ENCODE measurements at places on chromosomes 5 and 9.

GRCh38 chr9:35431467-35431866 is 58.4 kb upstream of the RUSC2 start:
- no peak for DNase-seq

DNA sequence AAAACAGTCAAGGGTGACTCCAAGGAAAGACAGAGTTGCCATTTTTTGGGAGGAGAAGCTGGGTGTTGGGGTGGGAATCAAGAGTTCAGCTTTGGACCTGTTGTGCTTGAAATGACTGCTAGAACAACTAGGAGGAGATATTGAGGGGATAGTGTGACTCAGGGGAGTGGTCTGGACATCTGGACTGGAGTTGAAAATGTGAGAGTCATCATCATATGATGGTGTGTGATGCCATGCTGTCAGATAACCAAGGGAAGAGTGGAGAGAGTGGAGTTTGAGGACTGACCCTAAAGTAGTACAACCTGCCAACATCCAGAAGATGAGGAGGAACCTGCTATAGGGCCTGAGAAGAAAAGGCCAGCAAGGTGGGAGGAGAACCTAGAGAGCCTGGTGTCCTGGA is 199.7 kb downstream of the ARHGEF28 start:
- no peak for DNase-seq

GRCh38 chr9:133914442-133915342 is 77.4 kb downstream of the VAV2 start:
- DNase-seq = no peak

DNA sequence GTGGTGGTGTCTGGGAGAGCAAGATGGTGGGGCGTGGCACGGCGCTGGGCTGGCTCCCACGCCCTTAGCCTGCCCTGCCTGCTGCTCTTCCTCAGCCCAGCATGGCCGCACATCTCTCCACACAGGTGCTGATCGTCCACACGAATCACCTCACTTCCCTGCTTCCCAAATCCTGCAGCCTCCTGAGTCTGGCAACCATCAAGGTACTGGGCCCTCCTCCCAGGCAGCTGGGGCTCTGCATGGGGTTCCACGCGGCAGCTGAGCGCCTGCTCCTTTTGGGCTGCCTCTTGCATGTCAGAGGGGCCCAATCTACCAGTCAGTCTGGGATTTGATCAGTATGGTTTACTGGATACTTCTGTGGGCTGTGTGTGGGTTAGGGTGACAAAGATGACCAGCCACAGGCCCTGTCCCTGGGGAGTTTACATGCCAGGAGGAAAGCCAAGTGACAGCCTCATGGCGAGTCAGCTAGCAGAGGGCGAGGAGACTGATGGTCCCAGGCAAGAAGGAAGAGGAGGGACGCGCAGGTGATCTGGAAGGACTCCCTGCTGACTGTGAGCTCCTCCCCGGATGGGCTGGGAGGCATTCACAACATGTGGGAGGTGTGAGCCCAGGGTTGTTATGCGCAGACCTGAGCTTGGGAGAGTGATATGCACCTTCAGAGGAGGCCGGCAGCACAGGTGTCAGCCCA is 6.0 kb downstream of the LRSAM1 start:
- no peak for DNase-seq

DNA sequence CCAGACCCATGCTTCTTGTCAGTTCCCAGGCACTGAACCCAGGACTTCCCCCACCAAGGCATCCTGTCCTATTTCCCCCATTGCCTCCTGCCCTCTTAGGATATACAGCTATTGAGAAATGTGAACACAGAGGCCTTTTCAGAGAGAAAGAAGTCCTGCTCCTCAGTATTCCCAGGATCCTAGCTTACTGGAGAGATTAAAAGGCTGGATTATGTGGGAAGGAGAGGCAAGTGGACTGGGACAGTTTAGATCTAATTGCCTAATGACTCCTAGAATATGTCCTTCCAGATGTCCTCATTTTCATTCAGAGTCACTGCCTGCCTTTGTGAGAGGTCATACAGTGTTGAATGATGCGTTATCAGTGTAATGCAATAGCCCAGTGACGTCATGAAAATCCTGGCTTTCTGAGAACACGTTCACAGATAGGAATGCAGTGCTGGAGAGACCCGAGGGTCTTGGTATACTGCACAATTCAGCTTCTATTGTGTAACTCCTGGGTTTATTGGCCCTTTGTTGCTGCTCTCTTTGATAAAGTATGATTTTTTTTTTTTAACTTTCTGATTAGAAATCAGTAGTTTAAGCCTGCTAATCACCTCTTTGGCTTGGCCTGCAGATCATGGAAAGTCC is 26.2 kb downstream of the WWC1 start:
- DNase-seq = no peak

DNA sequence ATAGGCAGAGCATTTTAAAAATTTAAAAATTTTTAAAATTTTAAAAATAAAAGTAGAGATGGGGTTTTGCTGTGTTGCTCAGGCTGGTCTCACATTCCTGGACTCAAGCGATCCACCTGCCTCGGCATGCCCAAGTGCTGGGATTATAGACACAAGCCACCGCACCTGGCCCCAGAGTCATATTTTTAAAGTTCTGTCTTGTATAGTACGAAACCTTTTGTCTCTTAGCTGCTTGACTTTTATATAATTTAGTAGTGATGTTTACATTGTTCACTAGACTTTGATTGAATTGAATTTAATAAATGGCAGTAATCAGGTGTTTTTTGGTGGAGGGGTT is 31.0 kb downstream of the LRRTM2 start:
- no peak for DNase-seq

- no peak for DNase-seq
Observed at GRCh38 chr9:75845806-75846205, 44.7 kb upstream of the PCSK5 start.

GRCh38 chr5:118366429-118366828 is 621.9 kb downstream of the DTWD2 start:
- no peak for DNase-seq

DNA sequence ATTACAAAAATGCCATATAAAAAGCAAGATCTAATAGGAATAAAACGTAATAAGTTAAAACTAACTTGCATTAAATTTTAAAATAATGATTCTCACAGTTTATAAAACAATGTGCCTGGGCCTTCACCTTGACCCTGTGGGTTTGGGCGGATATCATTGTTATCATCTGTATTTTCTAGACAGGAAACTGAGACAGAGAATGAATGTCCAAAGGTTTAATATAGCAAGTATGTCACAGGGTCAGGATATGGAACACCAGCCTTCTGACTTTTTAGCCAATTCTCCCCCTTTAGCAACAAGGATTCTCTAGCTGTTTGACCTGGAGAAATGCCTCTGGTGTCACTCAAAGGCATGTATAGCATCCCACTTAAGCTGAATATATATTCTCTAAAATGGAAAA is 67.2 kb downstream of the ITGA1 start:
- no peak for DNase-seq

DNA sequence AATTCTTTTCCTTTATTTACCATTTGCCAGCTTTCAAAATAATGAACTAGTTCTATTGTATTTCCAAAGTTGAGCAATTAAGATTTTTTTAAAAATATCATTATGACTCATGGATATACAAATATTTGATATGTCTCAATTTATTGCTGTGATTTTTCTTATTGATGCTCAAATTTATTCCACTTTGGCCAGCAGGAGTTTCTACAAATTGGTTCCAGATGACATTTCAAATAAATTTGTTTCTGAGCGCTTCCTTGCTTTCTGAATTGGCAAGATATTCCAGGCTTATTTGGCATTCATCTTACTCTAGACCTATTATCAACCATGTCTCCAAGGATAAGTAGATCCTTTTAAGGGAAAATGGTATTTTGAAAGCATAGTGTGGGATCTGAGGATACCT is 58.5 kb upstream of the TJP2 start:
- DNase-seq = no peak

GRCh38 chr9:130846487-130847305 is 11.6 kb downstream of the ABL1 start:
- no peak for DNase-seq

DNA sequence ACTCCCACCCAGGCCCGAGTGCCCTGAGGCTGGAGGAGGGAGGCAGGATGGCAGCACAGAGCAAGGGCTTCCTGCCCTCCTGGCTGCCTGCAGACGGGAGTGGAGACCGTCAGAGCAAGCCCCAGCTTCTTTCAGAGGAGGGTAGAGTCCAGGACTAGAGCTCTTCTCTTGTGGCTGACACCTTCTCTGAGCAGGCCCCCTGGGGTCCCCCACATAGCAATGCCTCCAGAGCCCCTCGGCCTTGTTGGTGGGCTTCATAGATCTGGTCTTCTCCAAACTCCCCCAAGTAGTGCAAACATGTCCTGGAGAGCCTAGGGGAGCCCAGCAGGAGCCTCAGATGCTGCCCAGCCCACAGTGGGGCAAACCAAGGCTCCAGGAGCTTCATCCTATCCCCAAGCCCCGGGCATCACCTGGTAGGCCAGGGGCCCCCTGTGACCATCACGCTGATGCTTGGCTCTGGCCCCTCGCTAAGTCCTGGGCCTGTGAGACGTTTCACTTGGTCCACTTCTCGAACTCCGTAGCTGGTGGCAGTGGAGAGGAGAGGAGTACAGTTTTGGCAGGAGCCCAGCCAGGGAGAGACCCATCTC is 2.0 kb downstream of the MZB1 start:
- DNase-seq = peak; percentile 37

DNA sequence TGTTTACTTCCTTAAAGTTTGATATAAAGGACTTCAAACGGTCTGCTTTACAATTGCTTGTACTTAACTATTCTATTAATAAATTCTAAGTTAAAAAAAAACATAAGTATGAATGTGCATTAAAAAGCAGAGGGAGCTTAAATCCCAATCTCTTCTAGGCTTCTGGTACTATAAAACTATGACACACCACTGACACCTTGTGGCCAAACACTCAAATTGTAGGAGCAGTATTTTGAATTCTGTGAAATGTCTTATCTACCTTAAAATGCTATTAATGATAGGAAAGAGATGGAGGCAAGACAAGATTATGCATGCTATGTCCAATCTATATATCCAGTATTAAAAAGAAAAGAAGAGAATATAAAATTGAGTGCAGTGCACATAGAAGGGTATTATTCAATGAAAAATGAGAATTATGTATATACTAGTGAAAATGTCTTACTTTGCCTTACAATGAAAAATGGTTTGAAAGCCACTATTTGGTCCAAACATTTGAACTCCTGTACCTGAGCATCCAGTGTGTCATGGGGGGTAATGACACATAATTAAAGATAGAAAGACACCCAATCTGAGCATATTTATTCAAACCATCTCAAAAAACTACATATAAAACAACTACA is 87.6 kb downstream of the ERP44 start:
- peak; percentile 36 for DNase-seq

DNA sequence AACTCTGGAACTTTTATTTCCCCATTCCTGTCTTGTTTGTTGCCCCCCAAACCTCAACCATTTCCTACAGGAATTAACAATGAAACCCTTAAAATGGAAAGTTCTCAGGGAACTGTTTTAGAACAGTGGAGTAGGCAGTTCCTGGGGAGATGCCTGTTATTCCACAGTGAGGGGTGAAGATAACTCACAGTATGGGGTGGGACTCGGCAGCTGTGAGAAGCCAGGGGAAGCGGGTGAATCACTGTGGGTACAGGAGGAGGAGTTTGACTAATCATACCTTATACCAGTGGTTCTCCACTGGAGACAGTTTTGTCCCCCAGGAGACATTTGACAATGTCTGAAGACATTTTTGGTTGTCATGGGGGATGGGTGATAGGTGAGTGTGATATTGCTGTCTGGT is 36.9 kb upstream of the GLRA1 start:
- no peak for DNase-seq

- no peak for DNase-seq
Observed at GRCh38 chr9:38091310-38092199, 22.5 kb upstream of the SHB start.
